ENCODE measurements at places on chromosomes 4 and X. TPM values are rescaled to one million over a fixed set of nuclear protein-coding genes. Genes with fewer than 3 reads are reported as not detected.

Gene CCSER1
- total RNA-seq: 0.87 TPM

DNA sequence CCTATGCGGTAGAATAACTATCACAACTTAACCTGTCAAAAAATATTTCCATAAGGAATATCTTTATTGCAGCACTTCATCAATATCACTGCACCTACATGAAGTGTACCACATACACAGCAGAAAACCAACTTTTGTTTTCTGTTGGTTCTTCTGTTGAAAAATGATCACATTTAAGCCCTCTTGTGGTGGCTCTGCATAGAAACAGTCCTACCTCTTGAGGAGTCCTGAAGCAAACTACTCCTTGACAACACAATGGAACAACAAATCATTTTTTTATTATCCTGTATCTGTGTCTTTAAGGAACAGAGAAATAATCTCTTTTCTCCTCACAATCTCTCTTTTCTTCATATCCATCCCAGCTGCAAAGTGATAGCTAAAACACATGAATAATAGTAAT lies 39.8 kb upstream of the ATOH1 start:
- H3K36me3 ChIP-seq: no peaks in the 10 kb centered on the region
- H3K27me3 ChIP-seq: no peaks in the 10 kb centered on the region
- H3K27ac ChIP-seq: no peak overlapping the region
- DNase-seq: peak; percentile 64

- H3K27me3 ChIP-seq: no peaks in the 10 kb centered on the region
- no peaks in the 10 kb centered on the region for H3K4me1 ChIP-seq
- H3K27ac ChIP-seq: no peak overlapping the region
- H3K4me3 ChIP-seq: no peak overlapping the region
- H3K36me3 ChIP-seq: no peaks in the 10 kb centered on the region
- no peak for DNase-seq
Observed at GRCh38 chr4:13902146-13902545, 274.6 kb upstream of the BOD1L1 start.

DNA sequence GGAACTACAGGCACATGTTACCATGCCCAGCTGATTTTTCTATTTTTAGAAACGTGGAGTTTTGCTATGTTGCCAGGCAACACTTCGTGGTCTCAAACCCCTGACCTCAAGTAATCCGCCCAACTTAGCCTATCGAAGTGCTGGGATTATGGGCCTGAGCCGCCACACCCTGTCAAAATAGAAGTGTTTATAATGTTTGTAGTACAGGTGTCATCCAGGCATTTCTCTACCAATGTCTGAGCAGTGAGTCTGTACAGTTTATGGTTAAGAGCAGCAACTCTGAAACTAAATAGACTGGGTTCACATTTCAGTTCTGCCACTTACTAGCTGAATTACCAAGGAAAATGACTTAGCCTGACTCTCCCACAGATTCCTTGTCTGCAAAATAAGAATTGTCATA lies 460.4 kb upstream of the GALNT7 start:
- H3K4me1 ChIP-seq: no peaks in the 10 kb centered on the region
- H3K4me3 ChIP-seq: no peak overlapping the region
- no peak for DNase-seq
- H3K36me3 ChIP-seq: no peaks in the 10 kb centered on the region

Data from Karpas-422 (cell line).